ENCODE measurements at places on chromosomes 12 and 14.
A peak's percentile ranks its signal among the peaks of the same experiment; 100 is the strongest.

DNA sequence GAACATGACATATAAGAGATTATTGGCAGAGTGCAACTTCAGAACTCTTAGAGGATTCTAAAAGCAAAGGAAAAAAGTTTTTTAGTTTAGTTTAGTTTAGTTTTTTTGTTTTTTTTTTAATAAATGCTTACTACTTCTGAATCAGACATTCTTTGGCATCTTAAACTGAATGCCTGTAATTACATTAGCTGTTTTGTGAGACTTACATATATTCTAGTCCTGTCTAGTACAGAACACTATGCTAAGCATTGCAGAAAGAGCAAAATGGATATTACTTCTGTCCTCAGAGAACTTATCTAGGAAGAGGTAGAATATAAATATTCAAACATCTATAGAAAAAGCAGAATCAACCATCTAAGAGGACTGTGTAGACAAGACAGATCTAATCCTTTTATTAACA, 133.2 kb downstream of the RAD51B start:
- no peak for DNase-seq

GRCh38 chr14:59249029-59249428, 60.6 kb downstream of the DAAM1 start:
- no peak for DNase-seq

DNA sequence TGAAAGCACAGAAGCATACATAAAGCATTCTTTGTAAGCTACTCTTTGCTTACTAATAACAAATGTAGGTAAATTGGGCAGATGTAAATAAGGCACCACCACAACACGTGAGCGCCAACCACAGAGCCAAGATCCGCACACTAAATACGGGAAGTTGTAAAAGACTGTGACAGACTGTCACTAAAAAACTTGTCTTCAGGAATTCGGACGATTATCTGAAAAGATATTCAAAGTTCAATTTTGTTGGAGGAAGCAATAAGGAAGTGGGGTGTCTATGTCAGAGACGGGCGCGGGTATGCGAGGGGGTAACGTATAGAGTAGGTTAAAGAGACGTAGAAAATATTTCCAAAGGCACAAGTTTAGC, 1.5 kb upstream of the HSP90B1 start:
- no peak for DNase-seq

DNA sequence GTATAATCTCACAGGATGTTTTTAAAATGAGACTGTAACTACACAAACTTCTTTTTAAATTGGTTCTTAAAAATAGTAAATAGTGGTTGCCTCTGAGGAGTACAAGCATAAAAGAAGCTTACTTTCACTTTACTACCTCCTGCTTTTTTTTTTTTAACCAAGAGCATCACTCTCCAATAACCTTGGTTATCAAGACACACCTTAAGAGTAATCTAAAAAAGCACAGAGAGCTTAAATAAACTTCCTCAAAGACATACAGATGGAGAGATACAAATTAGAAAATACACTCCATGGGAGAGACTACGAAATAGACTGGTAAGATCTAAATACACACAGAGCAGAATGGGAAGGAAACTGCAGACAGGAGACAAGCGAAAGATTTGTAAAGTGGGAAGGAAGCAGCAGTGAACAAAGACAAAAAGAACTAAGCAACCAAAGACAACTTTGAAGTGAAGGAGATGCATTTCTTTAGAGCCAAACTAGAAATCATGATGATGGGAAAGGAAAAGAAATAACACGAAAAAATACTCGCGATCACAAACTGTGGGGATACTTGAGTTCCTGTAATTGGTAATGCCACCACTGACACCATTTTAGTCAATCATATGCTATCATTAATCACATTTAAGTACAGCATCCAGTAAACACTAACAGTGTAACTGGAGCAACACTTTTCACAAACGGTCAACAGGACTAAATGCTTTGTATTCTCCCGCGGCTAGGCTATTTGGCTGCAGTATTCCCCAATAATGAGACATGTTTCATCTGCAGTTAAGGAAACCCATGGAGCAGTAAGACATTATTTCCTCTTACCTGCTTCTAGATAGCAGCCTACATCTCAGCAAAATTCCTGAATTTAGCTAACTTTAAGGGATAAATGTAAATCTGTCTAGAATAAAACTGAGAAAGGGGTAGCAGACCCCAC, 8.2 kb downstream of the SINHCAF start:
- peak; percentile 57 for DNase-seq

- DNase-seq: peak; percentile 19
Measured at GRCh38 chr14:67485501-67486095, 2.9 kb downstream of the TMEM229B start.

GRCh38 chr14:90968025-90968424, 92.4 kb downstream of the RPS6KA5 start:
- DNase-seq: no peak

DNA sequence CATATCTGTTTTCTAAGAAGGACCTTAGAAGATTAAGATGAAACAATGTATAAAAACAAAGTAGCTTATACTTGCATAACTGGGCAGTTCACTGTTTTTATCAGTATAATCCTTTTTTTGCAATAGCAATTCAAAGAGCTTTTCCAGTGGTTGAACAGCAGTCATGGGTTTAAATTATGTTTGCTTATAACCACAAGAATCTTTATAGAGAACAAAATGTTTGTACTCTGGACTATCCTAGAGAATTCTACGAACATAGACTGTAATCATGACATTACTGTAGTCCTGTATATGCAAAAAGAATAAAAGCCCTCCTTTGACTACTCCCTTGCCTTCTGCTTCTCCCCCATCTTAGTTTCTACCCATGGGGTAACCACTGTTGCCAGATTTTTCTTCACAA, 5.7 kb downstream of the FAM177A1 start:
- peak; percentile 74 for DNase-seq

GRCh38 chr14:103688906-103689902, 26.0 kb downstream of the XRCC3 start:
- DNase-seq: peak; percentile 58

DNA sequence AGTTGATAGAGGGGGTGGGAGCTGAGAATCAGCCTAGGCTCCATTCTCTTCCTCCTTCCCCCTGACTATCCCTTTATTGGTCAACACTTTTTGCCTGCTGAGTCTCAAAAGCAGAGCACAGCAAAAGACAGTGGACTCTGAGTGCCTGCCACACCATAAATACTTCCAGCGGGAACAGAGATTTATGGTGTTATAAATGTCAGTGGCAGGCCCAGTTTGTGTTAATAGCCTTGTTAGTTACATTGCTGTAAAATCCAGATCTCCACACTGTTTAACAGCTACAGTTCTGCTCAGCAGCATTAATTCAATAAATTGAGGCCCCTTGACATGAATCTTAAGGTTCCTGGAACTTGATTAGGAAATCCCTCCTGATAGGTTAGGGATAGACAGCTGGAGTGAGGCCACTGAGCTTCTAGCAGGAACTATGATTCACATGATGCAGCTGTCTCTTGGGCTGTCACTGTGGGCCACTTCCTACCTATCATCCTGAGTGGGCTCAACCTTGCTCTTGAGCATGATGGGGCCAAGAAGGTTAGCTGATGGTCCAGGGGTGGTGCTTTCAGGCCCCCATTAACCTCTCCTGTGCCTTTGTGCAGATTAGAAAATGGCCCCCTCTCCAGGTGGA, 295.2 kb upstream of the SRRM4 start:
- DNase-seq: no peak

DNA sequence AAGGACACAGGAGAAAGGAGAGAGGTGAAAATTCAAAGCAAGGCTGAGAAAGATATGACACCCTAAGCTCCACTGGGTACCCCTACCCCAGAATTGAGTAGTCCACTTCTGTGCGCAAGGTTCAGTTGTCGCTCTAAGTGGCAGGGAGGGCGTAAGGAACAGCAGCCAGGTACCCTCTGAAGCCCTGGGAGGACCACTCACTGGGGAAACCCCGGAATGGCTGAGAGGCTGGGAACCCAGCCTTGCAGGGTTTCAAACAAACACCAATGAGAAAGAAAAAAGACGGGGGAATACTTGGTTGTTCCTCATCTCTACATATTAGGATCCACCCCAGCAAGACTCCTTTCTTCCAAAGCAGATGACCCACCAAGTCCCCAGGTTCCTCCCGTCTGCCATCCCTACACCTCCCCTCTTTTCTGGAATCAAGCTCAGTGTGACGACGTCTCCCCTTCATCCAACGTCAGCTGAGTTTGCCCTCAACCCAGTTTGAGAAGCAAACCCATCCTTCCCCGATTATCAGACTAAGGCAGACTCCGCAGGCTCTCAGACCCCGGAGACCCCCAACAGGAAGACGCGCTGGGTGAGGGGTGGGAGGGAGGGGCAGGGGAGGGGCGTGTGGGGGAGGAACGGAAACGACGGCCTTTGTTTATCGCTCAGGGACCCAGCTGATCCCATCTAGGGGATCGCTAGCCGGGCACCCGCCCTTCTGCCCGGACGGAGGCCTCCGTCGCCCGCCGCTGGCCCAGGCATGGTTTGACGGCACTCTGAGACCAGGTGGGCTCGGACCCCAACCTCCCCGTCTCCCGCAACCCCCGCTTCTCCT, 795 bp downstream of the LMBR1L start:
- DNase-seq: no peak

GRCh38 chr14:72600551-72601330, 293.2 kb downstream of the DPF3 start:
- DNase-seq: no peak

DNA sequence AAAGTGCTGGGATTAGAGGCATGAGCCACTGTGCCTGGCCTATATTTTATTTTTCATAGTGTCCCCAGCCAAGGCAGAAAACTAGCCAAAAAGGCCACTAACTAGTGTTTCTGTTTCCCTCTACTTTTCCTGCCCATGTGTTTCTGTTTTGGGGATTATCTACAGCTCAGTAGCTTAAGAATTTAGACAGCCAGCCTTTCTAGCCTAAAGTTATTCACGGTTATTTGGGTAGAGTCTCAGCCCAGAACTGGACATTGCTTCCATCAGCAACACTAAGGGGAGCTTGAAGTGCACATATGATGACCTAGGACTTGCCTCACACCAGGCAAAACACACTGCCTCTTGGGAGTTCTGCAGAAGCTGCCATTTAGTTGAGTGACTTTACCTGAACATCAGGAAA, 17.9 kb downstream of the PROX2 start:
- DNase-seq: no peak

DNA sequence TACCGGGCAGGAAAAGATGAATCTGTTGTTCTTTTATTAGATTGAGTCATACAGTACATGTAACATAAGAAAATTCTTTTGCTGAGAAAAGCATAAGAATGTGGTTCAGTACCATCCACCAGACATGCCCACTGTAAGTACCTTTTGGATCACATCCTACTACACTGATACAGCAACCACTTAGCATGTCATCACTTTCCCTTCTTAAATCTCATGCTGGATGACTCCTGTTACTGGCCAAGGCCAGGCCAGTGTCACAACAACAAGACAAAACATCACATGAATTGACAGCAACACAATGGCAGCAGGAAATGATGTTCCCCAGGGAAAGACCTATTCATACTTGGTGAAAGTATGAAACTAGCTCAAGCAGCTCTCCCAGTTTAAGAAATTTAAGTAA, 46.4 kb downstream of the STXBP6 start:
- DNase-seq: no peak

- peak; percentile 75 for DNase-seq
Measured at GRCh38 chr12:57243521-57244311, 7.3 kb downstream of the STAC3 start.

DNA sequence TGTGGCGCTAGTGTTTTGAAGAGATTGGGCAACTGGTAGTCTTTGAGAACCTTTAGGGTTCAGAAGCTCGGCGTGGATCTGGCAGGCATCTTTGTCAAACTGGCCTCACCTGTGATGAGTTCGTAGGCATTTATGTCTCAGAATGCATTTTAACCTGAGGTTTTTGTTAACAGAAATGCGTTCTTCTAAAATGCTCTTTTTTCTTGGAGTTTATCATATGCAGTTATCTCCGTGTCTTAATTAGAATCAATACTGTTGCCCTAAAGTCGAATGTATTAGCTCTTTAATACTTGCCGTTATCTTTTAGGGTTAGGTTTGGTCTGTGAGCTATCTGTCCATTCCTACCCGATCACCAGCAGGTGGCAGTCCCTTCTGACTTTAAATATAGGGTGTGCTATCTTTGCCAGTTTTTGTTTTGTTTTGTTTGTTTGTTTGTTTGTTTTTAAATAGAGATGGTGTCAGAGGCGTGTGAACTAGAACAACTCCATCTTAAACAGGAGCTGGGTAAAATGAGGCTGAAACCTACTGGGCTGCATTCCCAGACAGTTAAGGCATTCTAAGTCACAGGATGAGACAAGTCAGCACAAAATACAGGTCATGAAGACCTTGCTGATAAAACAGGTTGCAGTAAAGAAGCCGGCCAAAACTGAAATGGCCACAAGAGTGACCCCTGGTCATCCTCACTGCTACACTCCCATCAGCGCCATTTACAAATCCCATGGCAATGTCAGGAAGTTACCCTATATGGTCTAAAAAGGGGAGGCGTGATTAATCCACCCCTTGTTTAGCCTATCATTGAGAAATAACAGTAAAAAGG, 1.4 kb downstream of the ATF1 start:
- peak; percentile 61 for DNase-seq

DNA sequence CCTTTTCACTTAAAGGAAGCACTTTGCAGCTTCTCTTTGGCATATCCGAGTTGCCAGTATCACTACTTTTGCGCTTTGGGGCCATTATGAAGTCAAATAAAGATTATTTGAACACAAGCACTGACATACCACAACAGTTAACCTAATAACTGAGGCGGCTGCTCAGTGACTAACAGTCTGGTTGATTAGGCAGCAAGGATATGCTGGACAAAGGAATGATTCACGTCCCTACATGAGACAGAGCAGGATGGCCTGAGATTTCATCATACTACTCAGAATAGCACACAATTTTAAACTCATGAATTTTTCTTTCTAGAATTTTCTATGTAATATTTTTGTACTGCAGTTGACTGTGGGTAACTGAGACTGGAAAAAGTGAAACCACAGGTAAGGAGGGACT, 56.9 kb upstream of the E2F7 start:
- peak; percentile 96 for DNase-seq

DNA sequence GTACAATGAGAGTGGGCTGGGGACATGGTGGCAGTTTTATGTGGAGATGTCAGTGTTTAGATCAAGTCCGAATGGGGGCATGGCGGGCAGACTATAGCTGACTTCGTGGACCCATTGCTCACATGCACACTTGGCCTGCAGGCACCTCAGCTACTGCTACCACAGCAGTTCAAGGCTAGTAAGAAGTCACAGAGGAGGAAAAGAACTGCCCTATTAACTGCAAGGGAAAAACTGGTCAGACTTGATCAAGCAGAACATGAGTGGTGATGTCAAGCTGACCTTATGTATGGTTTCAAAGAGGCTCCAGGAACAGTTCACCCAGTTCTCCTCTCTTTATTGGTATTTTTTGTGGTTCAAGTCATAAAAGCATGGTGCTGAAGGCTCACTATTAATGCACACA, 30.2 kb upstream of the FRS2 start:
- DNase-seq: no peak

GRCh38 chr12:52812749-52813148, 1.2 kb downstream of the KRT4 start:
- DNase-seq: no peak
